Mammary epithelial cell (primary cell): ENCODE measurements at places on chromosomes 11 and 22. TPM values are rescaled to one million over a fixed set of nuclear protein-coding genes. Genes with fewer than 3 reads are reported as not detected.

DNA sequence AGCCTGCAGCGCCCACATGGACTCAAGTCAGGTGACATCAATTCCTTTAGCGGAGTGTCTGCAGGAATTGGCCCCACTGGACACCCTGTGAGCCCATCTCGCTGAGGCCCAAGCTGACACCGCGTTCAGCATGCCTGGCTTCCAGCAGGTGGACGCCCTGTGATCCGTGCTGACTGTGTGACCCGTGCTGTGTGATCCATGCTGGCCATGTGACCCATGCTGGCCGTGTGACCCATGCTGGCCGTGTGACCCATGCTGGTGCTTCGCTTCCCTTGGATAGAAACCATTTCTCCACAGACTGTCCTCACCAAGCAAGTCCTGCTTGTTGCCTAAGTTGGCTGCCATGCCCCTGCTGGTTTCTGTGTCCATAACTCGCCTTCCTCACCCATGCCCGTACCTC is 392.1 kb downstream of the BRD1 start:
- DNase-seq, result no peak

Gene MUC5B
- 0.17 TPM for total RNA-seq

- no peak for DNase-seq
Observed at GRCh38 chr11:33891714-33892327, at the start of gene LMO2. Gene LMO2 (minus strand): TSS chr11:33892076. CDS start chr11:33869716, 22,360 bp downstream.

DNA sequence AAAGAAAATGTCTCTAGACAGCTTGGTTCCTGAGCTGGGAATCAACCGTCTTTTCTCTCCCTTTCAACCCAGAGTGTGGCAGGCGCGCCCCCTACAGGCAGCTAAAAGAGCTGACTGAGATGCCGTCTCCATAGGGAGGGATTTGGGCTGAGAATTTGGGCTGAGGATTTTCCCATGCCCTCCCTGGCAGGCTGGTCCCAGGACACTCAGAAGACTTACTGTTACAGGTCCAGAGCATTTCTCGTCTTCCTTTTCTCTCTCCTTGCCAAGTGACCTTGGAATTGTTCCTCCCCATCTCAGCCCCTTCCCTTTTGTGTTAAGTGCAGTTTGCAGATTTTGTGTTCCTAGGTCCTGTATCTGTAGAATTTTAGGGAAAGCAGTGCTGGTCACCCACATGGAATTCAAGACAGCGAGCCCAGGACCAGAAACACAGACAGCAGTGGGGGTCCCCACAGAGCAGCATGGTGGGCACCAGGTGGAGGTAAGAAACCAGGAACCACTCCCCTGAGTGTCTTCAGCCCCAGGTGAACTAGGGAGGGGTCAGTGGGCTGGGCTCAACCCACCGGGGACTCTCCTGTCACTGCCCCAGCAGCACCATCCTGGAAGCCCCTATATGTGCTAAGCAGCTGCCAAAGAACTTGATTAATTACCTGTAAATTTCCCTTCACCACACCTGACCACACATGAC is 9.9 kb upstream of the IGLL5 start:
- peak; percentile 17 for DNase-seq

GRCh38 chr11:75028321-75028720 is 39.6 kb downstream of the NEU3 start:
- no peak for DNase-seq

- DNase-seq, result no peak
Observed at GRCh38 chr22:23228503-23228902, 48.2 kb downstream of the BCR start.

Gene OR10A2
- not detected in 2 replicates for total RNA-seq

Gene RAB3IL1
- 2.3 TPM for total RNA-seq

GRCh38 chr11:15663777-15664218 is 549.1 kb downstream of the INSC start:
- no peak for DNase-seq

DNA sequence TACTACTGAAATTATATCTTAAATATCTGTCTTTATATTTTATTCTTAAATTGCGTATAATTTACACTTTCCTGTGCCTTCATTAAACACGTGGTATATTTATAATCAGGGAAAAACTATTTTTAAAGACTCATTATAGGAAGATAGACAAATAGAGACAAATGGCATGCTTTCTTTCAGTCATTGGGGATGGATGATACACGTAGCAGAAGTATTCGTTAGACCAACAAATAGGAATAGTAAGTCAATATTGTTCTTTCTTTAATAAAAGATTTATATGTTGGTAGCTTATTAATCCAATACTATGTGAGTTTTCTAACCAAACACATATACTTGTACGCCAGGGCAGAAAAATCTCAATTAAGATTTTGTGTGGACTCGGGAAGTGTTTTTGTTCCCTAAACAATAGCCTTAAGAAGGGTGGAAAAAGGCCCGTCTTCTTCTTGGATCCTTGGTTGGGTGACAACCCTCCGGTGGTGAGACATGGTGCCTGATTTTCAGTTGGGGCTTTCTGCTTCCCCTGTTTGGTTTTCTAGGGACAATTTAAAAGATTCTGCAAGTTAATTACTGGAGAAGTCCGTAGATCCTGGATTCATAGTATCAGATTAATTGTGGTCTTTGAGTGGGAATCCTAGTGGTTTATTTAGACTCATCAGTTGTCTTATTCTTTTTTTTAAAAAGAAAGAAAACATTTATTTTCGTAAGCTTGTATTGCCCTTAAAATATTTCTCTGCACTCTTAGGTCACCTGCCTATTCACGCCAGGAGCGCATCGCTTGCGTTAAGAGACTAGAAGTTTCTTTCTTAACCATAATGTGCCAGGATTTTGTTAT is 83.5 kb upstream of the WNT7B start:
- DNase-seq, result peak; percentile 35

DNA sequence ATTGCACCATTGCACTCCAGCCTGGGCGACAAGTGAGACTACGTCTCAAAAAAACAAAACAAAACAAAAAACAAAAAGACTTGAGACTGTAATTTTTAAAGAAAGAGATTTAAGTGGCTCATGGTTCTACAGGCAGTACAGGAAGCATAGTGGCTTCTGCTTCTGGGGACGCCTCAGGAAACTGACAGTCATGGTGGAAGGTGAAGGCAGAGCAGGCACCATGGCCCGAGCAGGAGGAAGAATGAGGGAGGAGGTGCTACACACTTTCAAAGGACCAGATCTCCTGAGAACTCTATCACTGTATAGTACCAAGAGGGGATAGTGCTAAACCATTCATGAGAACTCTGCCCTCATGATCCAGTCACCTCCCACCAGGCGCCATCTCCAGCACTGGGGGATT is 52.0 kb downstream of the CBL start:
- DNase-seq, result no peak

Gene SAA2
- 2.7 TPM for total RNA-seq

Gene GVQW3
- 0.56 and 0.75 TPM in 2 replicates for total RNA-seq

Gene OR5A1
- not detected for total RNA-seq

- DNase-seq, result no peak
Observed at GRCh38 chr22:46262449-46263215, 511 bp downstream of the PKDREJ start.

DNA sequence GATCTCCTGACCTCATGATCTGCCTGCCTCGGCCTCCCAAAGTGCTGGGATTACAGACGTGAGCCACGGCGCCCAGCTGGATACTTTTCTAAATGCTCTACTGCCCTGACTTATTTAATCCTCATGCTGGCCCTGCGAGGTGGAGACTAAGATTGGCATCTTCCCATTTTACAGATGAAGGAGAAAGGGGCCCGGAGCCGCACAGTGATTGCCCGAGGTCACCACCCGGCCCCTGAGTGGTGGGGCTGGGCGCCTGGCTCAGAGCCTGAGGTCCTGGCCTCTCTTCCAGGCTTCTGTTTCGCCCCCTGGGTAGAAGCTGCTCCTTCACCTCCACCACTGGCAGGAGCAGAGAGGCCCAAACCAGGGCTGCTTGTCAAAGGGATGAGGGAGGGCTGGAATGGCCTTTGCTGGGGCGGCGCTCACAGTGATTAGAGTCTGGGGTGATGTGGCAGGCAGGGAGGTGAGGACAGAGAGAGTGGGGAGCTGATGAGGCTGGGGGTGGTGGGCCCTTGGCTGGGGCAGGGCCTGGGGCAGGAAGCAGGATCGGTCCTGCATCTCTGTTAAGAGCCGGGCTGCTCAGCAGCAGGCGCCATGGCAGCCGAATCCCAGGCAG is 15.4 kb upstream of the MPPED1 start:
- DNase-seq, result no peak

GRCh38 chr11:11555208-11555607 is 66.6 kb downstream of the GALNT18 start:
- DNase-seq, result no peak

Gene OR52H1
- not detected in 2 replicates for total RNA-seq

GRCh38 chr11:104898685-104899013 is 389 bp upstream of the CASP12 start:
- no peak for DNase-seq

DNA sequence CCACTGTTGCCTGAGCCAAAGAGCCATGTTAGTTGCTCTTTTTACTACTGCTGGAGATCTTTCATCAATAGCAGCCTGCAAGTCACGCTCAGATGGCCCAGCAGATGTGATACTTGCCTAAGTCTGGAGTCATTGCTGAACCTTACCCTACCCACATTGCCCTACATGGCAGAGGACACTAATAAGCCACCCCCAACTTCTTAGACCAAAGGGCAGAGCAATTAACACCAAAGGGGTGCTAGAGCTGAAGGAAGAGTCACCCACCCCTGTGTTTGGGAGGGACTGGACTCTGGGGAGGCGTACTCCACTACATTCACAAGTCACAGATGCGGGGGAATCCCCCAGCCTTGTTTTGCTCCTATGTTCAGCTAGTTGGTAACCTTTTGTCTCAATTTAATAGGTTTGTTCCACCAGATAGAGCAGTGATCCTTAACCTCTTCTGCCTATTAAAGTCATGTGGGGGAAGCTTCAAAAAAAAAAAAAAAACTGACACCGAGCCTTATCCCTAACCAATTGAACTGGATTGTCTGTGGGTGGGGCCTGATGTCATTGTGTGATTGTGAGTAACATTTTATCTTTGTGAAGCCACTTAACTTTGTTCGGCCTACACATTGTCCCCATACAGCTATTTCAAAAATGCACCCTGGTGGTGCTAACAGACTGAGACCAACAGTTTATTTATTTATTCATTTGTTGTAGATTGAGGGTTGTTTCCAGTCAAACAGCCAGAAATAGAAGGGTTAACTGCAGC is 13.1 kb downstream of the ADM start:
- no peak for DNase-seq

- DNase-seq, result peak; percentile 98
Observed at GRCh38 chr22:30312053-30312452, 14.7 kb downstream of the TBC1D10A start.

Gene SCGB1C1
- total RNA-seq, result not detected

Gene USP2
- total RNA-seq, result 3.0 TPM

- DNase-seq, result no peak
Observed at GRCh38 chr22:50415426-50415825, 59.4 kb downstream of the SBF1 start.

DNA sequence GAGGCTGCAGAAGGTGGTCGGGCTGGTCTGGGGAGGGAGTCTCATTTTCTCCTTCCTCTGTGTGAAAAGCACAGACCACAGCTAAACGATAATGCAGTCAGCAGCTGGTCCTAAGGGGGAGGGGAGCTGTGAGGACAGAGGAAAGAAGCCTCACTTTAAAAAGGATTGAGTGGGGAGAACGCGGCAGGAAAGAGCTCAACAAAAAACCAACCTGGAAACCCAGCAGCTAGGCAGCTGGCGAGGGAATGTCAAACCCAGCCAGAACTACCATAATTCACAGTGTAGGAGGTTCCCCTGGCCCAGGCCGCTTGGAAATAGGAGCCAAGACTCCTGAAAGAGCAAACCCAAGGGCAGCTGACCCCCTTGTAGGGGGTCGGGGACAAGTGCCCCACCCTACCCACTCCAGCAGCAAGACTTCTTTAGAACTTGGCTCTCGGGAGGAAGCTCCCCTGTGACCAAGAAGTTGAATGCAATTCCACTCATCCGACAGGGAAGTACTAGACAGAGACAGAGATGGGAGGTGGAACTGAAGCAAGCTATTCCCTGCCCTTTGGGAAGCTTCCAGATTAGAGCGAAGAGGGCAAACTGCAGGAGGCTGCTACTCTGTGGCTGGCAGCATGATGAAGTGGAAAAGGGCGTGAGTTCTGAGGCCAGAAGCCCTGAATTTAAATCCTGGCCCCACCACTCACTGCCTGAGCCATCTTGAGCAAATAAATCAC is 16.5 kb upstream of the DGKZ start:
- no peak for DNase-seq

GRCh38 chr11:42762348-42762747 is 549.4 kb upstream of the API5 start:
- no peak for DNase-seq

DNA sequence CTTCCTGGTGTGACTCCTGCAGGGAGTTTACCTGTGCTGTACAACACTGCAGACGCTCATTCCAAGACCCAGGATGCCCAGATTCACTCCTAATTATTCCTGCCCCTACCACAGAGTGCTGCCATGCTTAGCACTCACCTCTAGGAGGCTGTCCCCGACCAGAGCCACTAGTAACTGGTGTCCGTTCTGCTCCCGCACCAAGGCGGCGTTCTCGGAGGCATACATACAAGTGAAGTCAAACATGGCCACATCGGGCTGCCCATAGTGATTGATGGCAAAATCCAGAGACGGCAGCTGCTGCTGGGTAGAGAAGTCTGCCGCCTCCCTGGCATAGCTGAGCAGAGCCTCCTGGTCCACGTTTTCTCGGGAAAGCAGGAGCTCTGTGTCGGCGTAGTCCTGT is 122.3 kb upstream of the BID start:
- DNase-seq, result no peak

DNA sequence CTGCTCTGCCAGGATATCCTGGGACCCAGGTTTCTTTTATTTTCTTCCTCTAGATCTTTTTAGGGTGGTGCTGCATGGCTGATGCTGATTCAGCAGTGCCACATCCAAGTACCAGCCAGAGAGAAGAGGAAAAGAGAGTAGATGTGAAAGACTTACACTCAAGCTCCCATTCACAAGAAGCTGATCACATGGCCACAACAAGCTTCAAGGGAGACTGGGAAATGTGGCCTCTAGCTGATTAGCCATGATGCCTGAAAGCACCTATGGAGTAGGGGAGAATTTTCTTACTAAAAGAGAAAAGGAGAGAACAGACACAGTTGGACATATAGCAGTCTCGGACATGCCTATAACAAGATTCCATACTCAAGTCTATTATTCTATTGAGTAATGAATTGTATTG is 34.4 kb upstream of the FJX1 start:
- DNase-seq, result peak; percentile 40

Gene CFAP300
- 6.4 and 8.8 TPM in 2 replicates for total RNA-seq

- no peak for DNase-seq
Observed at GRCh38 chr11:44992181-44992582, 41.5 kb upstream of the TP53I11 start.

Gene MS4A15
- not detected for total RNA-seq

GRCh38 chr11:121113611-121114010 is 12.6 kb downstream of the TECTA start:
- no peak for DNase-seq

- no peak for DNase-seq
Observed at GRCh38 chr22:46604306-46604690, 15.9 kb upstream of the GRAMD4 start.

Gene NRXN2
- total RNA-seq, result 2.6 and 4.5 TPM in 2 replicates

- peak; percentile 30 for DNase-seq
Observed at GRCh38 chr22:19105867-19106802, 16.1 kb downstream of the DGCR2 start.

GRCh38 chr22:21606775-21607174 is 23.0 kb downstream of the YDJC start:
- DNase-seq, result no peak

GRCh38 chr11:1564535-1565172 is 7.4 kb downstream of the DUSP8 start:
- DNase-seq, result no peak
